ENCODE measurements at places on chromosomes 4 and X.

GRCh38 chr4:163688856-163689255 is 194.4 kb downstream of the TMA16 start:
- no peak for DNase-seq

- DNase-seq, result no peak
Measured at GRCh38 chrX:47247206-47247998, 14.6 kb downstream of the USP11 start.

- DNase-seq, result no peak
Measured at GRCh38 chrX:110395877-110396276, 37.2 kb downstream of the RTL9 start.

GRCh38 chrX:10199212-10199611 is 42.4 kb downstream of the CLCN4 start:
- DNase-seq, result no peak

GRCh38 chr4:78610546-78611214 is 59.1 kb downstream of the ANXA3 start:
- DNase-seq, result no peak

- no peak for DNase-seq
Measured at GRCh38 chr4:31125496-31125895, 405.3 kb downstream of the PCDH7 start.

GRCh38 chrX:44432641-44433040 is 89.2 kb upstream of the EFHC2 start:
- no peak for DNase-seq

DNA sequence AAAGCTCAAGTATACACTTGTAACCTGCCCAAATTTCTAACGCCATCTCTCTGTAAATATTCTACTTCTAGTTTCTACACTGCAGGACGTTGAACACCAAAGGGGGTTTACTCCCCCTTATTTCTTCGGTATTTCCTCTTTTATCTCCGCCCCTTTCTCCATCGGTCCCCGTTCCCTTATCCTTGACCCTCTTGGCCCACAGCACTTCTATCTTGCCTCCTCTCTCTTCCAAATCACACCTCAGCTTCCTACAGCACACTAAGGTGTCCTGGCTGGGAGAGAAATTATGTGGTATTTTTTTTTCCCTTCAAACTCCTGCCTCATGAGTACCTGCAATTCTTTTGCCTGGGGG is 715 bp downstream of the ZMAT1 start:
- DNase-seq, result no peak

DNA sequence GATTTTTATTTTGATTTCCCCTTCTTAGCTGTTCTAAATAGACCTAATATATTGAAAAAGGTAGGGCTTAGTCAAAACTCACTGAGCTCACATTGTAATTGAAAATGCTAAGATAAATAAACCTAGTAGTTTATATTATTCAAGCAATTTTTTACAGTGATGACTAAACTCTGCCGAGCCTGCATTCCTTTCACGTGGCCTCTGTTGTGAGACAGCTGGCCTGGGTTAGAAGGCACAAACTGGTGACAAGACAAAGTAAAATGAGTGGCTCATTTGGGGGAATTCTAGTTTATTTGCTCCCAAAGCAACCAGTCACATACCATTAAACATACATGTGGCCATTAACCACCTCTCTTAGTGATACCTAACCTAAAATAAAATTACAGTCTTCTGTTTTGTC is 169.4 kb upstream of the TEX13C start:
- no peak for DNase-seq

DNA sequence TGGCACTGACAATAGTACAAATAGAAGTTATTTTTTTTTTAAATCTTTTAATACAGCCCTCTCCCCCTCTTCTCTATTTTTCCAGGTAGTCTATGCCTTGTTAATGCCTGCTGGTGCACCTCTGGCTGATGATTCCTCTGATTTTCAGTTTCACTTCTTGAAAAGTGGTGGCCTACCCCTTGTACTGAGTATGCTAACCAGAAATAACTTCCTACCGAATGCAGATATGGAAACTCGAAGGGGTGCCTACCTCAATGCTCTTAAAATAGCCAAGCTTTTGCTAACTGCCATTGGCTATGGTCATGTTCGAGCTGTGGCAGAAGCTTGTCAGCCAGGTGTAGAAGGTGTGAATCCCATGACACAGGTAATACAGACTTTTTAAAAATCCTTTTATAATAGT is 99.1 kb downstream of the USP9X start:
- DNase-seq, result no peak

DNA sequence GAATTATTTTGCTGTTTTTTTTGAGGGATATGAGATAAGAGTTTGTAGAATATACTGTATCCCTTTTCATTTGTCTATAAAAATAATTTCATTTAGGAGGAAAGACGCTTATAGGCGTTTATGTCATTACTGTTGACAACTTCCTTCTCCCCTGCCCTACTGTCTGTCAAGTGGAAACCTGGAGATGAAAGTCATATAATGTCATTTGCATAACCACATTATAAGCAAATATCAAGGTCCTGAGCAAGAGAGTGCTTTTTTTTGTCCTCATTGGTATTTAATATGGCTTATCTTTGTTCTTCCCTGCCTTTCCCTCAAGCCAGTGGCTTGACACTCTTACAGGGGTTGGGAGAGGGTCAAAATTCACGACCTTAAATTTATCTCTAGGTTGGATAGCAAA is 55.8 kb downstream of the LRP2BP start:
- no peak for DNase-seq

DNA sequence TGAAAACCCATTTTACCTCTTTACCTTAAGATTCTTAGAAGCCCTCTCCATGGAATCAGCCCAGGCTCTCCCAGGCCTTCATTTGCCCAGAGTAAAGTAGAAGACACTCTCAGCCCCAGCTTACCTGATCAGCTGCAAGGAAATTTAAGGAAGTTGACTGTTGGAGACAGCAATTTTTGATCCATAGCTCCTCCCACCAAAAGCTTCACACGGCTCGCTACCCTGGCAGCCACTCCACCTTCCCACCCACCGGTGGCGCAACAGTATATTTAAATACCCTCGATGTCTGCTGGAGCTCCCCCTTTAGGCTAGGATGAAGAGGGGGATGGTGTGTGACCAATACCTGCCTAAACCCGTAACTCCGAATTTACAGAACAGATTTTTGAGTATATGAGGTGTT is 75.4 kb downstream of the MBNL3 start:
- no peak for DNase-seq

- DNase-seq, result no peak
Measured at GRCh38 chr4:13626492-13627177, 890 bp downstream of the BOD1L1 start.

GRCh38 chr4:54729256-54729655 is 71.5 kb downstream of the KIT start:
- no peak for DNase-seq

DNA sequence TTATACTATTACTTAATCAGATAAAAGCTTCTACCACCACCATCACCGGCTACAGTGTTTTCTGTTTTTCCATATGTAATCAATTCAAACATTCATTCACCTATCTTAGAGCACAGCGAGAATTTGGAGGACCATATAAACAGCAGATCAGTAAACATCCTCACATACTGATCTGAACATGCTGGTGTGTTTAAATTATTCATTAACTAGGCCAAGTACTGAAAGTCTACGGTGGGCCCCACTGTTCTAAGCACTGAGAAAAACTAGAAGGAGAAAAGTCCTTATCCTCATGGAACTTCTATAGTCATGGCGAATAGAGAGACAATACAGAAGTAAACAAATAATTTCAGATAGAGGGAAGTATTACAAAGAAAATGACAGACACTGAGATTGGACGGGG is 176.6 kb downstream of the NR3C2 start:
- no peak for DNase-seq

DNA sequence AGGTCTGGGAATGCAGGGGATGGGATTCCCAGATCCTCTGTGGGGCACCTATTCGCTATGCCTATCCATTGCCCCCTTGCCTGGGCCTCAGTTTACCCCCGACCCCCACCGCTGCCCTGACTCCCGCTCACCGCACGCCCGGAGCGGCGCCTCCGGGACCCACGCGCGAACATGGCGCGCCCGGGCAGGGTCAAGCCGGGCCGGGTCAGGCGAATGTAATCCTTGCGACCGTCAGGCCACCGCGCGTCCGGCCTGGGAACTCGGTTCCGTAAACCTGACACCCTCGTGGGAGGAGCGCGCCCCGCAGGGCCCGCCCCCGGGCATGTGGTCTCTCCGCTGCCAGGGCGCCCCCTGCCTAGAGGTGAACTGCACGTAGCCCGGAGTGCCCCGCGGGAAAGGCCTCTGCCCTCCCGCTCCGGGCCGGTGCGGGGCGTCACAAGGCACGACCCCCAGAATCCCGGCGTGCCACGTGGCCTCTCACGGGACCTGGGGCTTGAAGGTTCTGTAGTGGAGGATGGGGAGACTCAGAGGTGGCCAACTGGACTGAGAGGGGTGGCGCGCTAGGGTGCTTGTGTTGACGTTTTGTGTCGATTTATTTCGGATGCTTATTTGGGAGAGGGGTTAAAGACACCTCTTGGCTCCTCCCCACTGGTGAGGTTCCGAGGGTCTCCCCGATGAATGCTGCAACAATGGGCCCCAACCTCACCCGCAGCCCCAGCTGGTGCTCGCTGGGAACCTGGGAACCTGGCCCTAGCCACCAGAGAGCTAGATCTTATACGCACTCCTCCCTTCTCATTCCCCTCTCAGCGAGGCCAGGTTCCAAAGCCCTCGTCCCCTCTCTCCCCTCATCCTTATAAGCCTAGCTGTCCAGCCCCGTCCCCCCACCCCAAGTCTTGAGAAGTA is at the start of gene PRICKLE3:
Gene PRICKLE3, minus strand, starts transcription at position 249 of the 903 bp plus-strand sequence. Its CDS starts 76 bp downstream, at position 173.
- peak; percentile 7 for DNase-seq

DNA sequence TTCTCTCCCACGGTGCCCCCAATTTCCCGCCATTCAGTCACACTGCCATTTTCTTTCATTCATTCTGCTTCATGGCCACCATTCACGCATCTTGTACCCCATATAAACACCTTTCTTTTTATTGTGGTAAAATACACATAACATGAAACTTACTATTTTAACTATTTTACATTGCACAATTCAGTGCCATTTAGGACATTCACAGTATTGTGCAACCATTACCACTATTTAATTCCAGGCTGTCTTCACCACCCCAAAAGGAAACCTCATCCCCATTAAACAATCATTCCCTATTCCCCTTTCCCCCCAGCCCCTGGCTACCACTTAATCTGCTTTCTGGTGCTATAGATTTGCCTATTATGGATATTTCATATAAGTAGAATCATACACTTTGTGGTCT is 15.9 kb downstream of the SPACA5 start:
- DNase-seq, result no peak

DNA sequence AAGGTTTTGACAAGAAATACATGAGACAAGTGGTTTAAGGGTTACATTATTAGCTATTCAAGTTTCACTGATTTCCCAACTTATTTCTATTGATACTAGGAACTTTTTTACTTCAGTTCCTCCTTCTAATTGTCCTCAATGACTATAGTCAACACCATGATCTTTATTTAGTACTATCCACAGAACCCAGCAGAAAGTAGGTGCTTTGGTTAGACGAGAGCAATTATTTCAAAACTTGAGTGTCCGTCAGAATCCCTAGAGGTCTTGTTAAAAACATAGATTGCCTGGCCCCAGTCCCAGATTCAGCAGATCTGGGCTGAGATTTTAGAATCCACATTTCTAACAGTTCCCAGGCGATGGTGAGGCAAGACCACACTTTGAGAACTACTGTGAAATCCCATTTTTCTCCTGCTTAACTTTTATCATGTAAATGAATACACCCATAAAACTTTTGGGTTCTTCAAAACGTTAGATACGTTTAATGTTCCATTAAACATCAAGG is 17.9 kb downstream of the EXOC1 start:
- no peak for DNase-seq

DNA sequence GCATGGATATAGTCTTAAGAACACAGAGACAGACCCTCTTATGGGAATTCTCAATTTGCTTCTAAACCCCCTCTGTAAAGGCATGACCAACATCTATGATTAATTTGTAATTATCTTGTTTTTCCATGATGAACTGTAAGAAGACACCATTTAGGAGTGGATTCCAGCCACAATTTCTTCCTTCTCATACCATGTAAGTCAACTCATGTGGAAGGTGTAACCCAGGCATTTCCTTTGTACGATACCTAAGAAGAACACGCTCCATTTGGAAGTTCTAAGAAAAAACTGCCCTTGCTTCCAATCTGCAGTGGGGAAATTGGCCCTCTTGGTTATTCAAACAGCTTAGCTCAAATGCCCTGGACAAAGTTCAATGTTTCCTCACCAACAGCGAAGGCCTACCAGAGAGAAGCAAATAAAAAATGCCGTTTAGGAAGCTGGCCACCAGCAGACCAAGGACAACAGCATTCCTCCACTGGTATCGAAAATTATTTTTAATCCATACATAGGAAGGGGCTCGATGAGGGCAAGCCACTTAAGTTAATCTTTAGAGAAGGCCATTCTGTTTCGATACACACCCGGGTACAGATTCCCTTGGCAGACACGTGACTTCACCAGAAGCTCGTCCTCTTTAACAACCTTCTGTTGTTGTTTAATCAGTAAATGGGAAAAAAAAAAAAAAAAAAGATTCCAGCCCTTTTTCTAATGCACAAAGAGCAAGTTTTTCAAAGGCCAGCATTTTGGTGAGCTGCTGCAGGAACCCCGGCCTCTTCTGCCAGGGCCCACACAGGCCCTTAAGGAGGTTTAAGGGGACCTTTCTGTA is 2.6 kb downstream of the DHRSX start:
- DNase-seq, result no peak

DNA sequence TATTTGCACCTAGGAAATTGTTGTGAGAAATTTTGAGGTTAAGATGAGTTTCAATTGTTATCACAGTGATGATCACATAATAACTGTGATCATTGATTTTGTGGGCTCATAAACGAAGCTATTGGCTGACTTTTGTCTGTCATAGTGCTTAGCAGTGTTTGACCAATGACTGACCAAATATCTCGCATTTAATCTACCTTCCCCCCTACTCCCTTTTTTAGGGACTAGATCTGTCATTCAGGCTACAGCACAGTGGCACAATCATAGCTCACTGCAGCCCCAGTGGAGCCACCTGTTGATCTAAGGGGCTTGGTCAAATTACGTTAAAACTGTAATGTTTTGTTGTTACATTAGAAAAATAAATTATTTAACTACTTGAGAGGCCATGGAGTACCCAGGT is 1.5 kb downstream of the FUNDC2 start:
- no peak for DNase-seq

- DNase-seq, result no peak
Measured at GRCh38 chr4:7890635-7891393, 48.8 kb downstream of the AFAP1 start.

GRCh38 chr4:101155945-101156344 is 191.4 kb downstream of the PPP3CA start:
- no peak for DNase-seq

GRCh38 chr4:59643682-59644081 is 1556.4 kb upstream of the ADGRL3 start:
- DNase-seq, result no peak

- DNase-seq, result no peak
Measured at GRCh38 chr4:147194114-147194513, 248.4 kb upstream of the TTC29 start.
